ENCODE measurements at places on chromosomes 4 and X.

DNA sequence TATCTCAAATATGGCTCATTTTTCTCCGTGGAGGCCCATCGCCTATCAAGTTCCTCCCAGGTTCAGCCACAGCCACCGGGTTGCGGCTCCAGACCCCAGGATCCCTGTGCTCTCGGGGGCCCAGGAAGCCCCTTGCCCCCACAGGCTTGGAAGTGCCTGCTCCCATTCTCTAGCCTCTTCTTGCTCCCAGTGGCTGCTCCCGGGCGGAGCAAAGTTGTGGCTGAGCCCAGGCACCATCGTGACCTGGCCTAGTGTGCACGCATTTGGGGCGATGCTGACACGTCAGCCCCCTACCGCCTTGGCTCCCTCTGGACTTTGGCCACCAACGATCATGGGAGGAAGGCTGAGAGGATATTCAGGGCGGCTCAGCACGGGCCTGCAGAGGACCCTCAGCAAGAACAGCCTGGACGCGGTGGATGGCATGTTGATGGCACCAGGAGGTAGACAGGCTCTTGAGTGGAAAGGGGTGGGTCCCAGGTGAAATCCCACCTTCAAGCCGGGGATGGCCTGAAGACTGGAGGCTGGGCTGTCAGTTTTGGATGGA lies 419.4 kb upstream of the AGA start:
- DNase-seq: no peak

GRCh38 chr4:104749062-104749461 lies 254.4 kb upstream of the CXXC4 start:
- DNase-seq: no peak

- no peak for DNase-seq
Observed at GRCh38 chr4:30904215-30904555, 184.0 kb downstream of the PCDH7 start.

GRCh38 chrX:47958761-47959342 lies 44.9 kb downstream of the ZNF182 start:
- no peak for DNase-seq

DNA sequence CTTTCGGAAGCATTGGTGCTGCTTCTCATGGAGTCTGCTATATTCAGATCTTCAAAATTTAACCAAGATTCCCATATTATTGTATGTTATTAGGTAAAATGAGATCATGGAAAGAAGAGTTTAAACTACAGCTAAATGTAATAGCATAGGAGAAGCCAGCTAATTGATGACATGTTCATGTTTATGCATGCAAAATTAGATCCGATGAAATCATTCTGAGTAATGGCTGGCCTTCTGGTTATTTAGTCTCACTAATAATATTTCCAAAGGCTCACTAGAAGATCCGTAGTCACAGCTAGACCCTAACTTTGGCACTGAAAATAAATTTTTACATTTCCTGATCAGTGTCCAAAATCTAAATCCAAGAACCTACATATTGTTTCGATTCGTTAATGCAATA lies 19.8 kb upstream of the PHKA2 start:
- DNase-seq: no peak

GRCh38 chr4:47490550-47490949 lies 5.5 kb downstream of the ATP10D start:
- DNase-seq: no peak

- no peak for DNase-seq
Observed at GRCh38 chr4:156970501-156971164, 966 bp downstream of the PDGFC start.

GRCh38 chrX:50680990-50681389 lies 133.0 kb downstream of the SHROOM4 start:
- no peak for DNase-seq

- no peak for DNase-seq
Observed at GRCh38 chr4:135365065-135365464, 1163.5 kb upstream of the PABPC4L start.

GRCh38 chr4:183163135-183163534 lies 64.1 kb downstream of the WWC2 start:
- no peak for DNase-seq

DNA sequence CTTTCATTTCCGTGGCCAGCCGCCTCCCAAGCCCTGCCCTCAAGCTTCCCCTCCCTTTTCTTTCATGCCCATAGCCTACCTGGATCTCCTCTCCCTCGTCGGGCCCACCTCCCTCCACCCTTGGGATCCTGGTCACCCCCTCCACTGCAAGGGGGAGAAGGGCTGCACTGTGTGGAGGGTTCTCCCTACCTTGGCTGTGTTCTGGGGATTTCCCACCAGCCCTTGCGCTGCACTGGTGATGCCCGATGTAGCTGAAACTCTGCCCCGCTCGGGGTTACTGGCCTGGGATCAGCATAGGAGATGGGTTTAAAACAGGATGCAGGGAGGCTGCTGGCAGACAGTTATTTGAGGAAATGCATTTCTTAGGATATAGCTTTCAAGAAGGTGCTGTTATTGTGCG lies 128.9 kb downstream of the TBL1X start:
- no peak for DNase-seq

GRCh38 chrX:140815868-140816267 lies 106.3 kb downstream of the LINC00632 start:
- DNase-seq: no peak

- no peak for DNase-seq
Observed at GRCh38 chr4:19992471-19993093, 259.1 kb upstream of the SLIT2 start.

DNA sequence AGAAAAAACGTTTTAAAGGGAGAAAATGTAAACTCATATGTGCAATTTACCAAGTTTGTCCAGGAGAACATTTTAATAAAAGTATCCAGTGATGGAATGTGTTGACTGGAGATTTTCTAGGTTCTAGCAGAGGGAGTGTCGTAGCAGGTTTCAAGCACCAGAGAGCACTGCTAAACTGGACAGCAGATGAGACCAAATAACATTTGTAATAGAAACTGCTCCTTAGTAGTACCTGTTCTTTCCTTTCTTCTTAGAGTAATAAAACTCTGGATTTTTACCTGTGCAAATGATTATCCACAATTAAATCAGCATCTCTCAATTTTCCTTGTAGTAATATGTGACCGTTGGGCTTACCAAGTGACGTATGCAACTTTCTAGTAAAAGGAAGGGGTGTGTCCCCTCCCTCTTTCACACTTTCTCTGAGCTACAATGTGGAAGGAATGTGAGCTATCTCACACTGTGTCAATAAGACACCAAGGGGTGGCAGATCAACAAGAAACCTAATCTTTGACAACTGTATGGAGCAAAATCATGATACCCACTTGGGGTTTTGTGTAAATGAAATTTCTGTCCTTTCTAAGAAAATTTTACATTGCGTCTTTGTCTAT lies 9.5 kb downstream of the HPGDS start:
- no peak for DNase-seq

GRCh38 chr4:52984462-52984881 lies 122.4 kb downstream of the RASL11B start:
- DNase-seq: no peak

DNA sequence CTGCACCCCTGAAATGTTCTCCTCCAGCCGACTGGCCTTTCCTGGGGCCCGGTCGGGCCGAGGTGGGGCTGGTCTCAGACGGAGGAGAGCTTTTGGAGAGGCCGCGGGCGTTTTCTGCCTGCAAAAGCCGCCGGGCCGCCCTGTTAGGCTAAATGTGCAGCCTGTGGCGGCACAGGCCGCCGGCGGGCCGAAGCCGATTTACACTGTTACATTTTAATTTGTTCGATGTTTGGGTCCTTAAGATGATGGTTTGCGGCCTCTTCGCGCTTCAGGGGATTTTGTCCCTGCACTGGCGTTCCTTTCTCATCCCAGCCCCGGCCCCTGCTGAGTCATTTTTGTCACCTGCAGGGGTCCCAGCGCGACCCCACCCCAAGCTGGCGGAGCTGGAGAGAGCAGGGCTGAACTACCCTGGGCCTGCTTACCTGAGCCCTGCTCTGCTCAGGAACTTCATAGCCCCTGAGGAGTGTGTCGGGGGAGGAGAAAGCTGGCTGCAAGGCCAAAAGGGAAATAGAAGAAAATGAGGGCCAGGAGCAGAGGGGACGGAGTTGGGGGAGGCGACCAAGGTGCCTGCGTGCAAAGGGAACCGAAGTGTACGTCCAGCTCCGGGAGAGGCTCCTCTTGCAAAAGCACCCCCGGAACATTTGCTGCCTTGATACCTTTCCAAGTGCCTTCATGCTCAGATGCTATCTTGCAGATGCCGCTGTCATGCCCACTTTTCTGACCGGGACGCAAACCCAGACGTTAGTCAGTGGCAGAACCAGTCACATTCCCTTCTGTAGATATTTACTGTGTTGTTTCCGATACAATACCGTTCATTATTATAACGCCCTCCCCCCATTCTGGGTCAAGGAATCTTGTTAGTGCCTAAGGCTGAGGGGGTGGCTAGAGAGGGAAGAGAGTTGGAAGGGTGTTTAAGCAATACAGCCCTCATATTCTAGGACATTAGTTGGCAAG lies 977 bp upstream of the RBBP7 start:
- no peak for DNase-seq

- peak; percentile 33 for DNase-seq
Observed at GRCh38 chr4:37892641-37893040, 1.8 kb downstream of the TBC1D1 start.
